K562 (cell line): ENCODE measurements at places on chromosomes 5 and 9. TPM values are rescaled to one million over a fixed set of nuclear protein-coding genes. Genes with fewer than 3 reads are reported as not detected.

- H3K27me3 ChIP-seq, result peaks cover 5% of the 10 kb centered on the region; the same call in 1 of the 3 replicates
- DNase-seq, result no peak
- H3K4me3 ChIP-seq, result no peak overlapping the region
- no peaks in the 10 kb centered on the region for H3K4me1 ChIP-seq
Measured at GRCh38 chr9:135043345-135043744, 44.1 kb upstream of the OLFM1 start.

- no peaks in the 10 kb centered on the region for H3K36me3 ChIP-seq
- H3K27me3 ChIP-seq, result no peaks in the 10 kb centered on the region
- DNase-seq, result no peak
- no peak overlapping the region for H3K4me3 ChIP-seq
- no peak overlapping the region for H3K27ac ChIP-seq
Measured at GRCh38 chr9:84586662-84587061, 82.9 kb upstream of the NTRK2 start.

DNA sequence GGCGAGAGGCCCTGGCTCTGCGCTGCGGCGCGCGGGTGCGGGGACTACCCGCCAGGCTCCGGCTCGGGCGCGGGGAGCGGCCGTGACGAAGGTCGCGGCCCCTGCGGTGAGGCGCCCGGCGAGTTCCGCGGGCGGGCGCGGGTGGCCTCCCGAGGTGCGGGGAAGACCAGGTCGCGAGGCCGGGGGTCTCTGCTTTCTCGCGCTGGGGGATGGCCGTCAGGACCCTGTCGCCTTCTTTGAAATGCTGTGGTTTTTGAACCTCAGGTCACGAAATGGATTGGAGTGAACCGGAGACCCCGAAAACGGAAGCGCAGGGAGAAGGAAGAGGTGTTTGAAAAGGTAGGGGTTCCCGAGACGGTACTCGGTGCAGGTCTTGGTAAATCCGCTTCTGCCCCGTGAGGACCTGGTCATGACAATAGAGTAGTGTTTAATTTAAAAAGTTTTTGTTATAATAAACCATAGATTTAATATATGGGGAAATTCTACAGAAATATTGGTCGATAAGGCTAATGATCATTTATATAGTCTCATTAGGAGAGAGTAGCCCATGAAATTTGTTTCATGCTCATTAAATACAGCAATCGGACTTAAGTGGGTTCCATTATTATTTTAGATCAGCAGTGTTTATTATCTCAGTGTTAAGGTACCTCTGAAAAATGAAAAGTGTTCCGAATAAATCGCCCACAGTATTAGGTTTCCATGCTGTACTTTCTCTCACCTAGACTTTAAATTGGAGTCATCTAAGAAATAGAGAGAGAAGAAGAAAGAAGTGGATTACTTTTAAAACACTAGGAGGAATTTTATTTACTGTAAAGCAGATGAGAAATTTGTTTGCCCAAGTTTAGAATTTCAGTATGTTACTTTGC is 279.0 kb downstream of the AOPEP start:
- no peak for DNase-seq
- 0 out of 3 replicates have a peak, but pooled peaks cover 2% of the 10 kb centered on the region for H3K36me3 ChIP-seq
- H3K27me3 ChIP-seq, result no peaks in the 10 kb centered on the region
- H3K4me3 ChIP-seq, result peak overlapping the region; percentile 53
- H3K27ac ChIP-seq, result 0 out of 3 replicates have a peak overlapping the region, but pooled peaks have one; percentile 25

OR1L8 gene
- not detected in 2 replicates for total RNA-seq

GRCh38 chr5:10593531-10594181 is 29.8 kb downstream of the ANKRD33B start:
- DNase-seq, result no peak
- no peak overlapping the region for H3K27ac ChIP-seq
- H3K36me3 ChIP-seq, result no peaks in the 10 kb centered on the region
- no peaks in the 10 kb centered on the region for H3K27me3 ChIP-seq
- no peak overlapping the region for H3K4me3 ChIP-seq
- peaks cover 43% of the 10 kb centered on the region for H3K4me1 ChIP-seq

DNA sequence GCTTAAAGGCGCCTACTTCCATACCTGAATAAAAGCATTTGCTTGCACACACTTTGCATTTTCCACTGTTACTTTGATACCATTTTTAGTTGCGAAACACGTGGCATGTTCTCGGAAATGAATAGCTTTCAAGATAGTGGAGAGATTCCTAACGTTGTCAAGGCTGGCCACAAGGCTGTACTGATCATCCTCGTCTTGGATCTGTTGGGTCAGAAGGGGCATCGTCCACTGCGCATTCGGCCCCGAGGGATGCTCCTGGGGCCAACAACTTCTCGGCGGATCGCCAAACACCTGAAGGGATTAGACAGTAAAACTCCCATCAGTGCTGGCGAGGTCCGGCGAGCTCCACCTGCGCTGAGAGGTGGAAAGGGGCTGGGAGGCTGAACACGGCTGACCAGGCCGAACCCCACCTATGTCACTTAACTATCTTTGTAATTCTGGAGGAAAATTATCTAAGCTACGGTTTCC is 599 bp downstream of the RAD1 start:
- peak overlapping the region; percentile 95 for H3K27ac ChIP-seq
- peak overlapping the region; percentile 94 for H3K4me3 ChIP-seq
- H3K27me3 ChIP-seq, result no peaks in the 10 kb centered on the region
- H3K4me1 ChIP-seq, result peaks cover 10% of the 10 kb centered on the region
- H3K36me3 ChIP-seq, result peaks cover 82% of the 10 kb centered on the region

DNA sequence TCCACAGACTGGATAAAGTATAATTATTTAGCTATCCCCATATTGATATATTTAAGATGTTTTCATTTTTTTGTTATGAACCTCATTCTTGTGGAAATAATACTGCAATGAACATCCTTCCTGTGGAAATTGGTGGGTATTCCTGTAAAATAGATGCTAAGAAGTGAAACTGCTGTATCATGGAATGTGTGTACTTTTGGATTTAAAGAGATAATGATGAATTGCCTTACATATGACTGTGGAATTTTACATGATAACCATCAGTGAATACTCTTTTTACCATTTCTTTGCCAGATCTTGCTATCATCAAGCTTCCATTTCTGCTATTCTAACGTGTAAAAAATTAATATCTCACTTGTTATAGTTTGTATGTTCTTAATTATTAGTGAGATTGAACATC is 847.9 kb downstream of the EFNA5 start:
- H3K27ac ChIP-seq, result no peak overlapping the region
- H3K4me3 ChIP-seq, result no peak overlapping the region
- no peak for DNase-seq
- H3K36me3 ChIP-seq, result no peaks in the 10 kb centered on the region
- H3K27me3 ChIP-seq, result no peaks in the 10 kb centered on the region
- no peaks in the 10 kb centered on the region for H3K4me1 ChIP-seq

- no peak for DNase-seq
- no peaks in the 10 kb centered on the region for H3K36me3 ChIP-seq
- no peak overlapping the region for H3K4me3 ChIP-seq
- peaks cover 90% of the 10 kb centered on the region for H3K27me3 ChIP-seq
- H3K27ac ChIP-seq, result no peak overlapping the region
Measured at GRCh38 chr5:154475591-154476353, 2.3 kb downstream of the HAND1 start.

DNA sequence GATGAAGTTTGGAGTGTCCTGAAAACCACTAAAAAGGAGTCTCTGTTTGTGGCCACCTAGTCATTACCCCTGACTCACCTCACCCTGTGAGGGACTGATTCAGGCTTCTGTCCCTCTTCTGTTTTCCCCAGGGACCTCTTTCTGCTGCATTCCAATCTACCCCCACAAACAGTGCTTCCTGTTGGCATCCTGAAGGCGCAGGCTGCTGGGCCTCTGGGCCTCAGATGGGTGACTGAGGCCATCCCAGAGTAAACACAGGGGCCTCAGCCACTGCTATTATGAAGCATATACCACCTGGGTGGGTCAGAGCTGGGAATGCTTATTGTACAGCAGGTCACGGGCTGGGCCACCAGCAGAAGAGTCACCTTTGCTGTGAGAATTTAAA is 20.0 kb downstream of the MORN5 start:
- H3K4me3 ChIP-seq, result no peak overlapping the region
- no peaks in the 10 kb centered on the region for H3K36me3 ChIP-seq
- H3K27me3 ChIP-seq, result no peaks in the 10 kb centered on the region
- no peaks in the 10 kb centered on the region for H3K4me1 ChIP-seq
- no peak for DNase-seq

- H3K36me3 ChIP-seq, result 0 out of 3 replicates have a peak, but pooled peaks cover 3% of the 10 kb centered on the region
- H3K27me3 ChIP-seq, result no peaks in the 10 kb centered on the region
- no peak overlapping the region for H3K27ac ChIP-seq
- no peak overlapping the region for H3K4me3 ChIP-seq
Measured at GRCh38 chr9:123251741-123252140, 16.6 kb downstream of the STRBP start.

DNA sequence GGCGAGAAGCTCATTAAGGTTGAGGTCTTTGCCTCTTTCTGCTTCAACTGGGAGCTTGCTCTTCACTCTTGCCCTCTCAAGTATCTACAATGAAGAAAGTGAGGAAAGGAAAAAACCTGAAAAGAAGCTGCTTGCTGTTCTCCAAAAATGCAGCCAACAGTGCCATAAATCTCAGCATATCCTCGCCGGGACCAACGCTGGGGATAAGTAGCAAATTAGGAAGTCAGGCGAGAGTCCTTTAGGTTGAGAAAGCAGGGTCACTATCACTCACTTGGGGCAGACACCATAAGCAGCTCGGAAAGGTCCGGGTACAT is 399 bp downstream of the NUP155 start:
- peak overlapping the region; percentile 85 for H3K27ac ChIP-seq
- no peaks in the 10 kb centered on the region for H3K27me3 ChIP-seq
- H3K4me3 ChIP-seq, result peak overlapping the region; percentile 89
- peaks cover 39% of the 10 kb centered on the region for H3K36me3 ChIP-seq
- no peak for DNase-seq
- H3K4me1 ChIP-seq, result peaks cover 18% of the 10 kb centered on the region
